ENCODE measurements at places on chromosomes 2 and 18. TPM values are rescaled to one million over a fixed set of nuclear protein-coding genes. Genes with fewer than 3 reads are reported as not detected.

GRCh38 chr2:72150861-72151356 is 3.2 kb upstream of the CYP26B1 start:
- no peak for DNase-seq

- no peak for DNase-seq
Observed at GRCh38 chr2:129482626-129483025, 496.8 kb upstream of the RAB6C start.

TAF4B gene
- total RNA-seq: 5.6 TPM

MYO7B gene
- total RNA-seq: 1,039 TPM

- no peak for DNase-seq
Observed at GRCh38 chr2:100451734-100452133, 18.5 kb upstream of the NMS start.

DNA sequence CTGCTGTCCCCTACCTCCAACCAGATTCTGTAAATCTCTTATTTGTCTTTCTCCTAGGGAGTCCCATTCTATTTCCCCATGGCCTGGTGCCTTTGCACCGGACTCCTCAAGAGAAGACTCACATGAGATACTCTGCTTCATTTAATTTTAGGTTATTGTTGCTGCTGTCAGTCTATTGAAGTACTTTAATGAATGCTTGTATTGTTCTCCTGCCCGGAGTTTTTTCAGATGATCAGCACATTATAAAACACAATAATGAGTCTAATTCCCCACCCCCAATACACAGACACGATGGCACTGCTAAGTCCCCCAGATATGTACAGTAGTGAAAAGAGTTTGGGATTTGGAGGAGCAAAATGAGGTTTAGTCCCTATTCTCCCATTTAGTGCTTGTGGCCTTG is 58.9 kb downstream of the HAUS1 start:
- DNase-seq: no peak

GRCh38 chr2:139155991-139156390 is 375.8 kb upstream of the NXPH2 start:
- DNase-seq: no peak

DNA sequence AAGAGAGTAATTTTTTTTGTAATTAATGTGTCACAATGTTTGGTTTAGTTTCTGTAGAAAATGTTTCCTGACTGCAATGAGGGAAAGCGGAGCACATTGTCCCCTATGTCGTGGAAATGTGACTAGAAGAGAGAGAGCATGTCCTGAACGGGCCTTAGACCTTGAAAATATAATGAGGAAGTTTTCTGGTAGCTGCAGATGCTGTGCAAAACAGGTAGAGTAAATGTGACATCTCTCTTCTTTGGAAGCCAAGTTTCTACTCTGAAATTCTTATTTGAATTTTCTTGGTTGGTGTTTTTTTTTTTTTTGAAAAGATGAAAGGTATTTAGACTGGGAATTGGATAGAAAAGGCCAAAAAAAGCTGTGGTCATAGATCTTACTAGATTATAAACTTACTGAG is 20.0 kb downstream of the RNF138 start:
- no peak for DNase-seq

REG1B gene
- 70.8 TPM for total RNA-seq

ASB18 gene
- not detected for total RNA-seq

GRCh38 chr2:27807476-27807875 is 36.0 kb downstream of the MRPL33 start:
- DNase-seq: peak; percentile 56

DNA sequence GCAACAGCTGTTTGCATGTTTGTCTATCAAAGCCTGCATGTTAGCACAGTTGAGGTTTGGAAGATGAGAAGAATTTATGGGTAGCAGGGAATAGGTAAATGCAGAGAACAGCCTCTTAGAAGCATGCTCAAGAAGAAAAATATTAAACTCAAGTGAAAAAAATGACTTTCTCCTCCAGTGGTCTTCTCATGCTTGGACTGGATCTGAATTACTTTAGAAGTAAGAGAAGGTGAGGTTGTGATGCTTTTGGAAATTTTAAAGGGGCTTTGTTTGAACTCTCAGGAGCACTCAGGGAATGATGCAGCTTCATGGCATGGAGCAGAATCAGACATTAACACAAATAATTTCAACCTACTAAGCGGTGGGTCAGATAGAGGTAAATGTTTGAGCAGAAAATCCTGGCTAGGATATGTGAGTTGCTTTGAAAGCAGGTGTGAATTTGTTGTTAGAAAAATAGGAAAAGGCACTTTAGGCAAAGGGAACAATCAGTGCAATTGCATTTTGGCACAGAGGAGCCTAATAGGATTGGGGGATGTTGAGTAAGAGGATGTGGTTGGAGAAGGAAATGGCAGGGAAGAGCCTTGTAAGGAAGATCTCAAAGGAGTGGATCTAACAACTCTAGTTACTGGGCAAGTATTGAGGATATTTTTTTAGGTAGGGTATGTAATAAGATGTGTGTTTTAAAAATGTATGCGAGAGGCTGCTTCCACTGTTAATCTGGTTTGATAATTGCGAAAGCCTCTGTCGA is 76.3 kb downstream of the DDX1 start:
- no peak for DNase-seq

- DNase-seq: no peak
Observed at GRCh38 chr2:230840301-230840700, 24.4 kb upstream of the ITM2C start.

OXER1 gene
- 25.0 TPM for total RNA-seq

DNA sequence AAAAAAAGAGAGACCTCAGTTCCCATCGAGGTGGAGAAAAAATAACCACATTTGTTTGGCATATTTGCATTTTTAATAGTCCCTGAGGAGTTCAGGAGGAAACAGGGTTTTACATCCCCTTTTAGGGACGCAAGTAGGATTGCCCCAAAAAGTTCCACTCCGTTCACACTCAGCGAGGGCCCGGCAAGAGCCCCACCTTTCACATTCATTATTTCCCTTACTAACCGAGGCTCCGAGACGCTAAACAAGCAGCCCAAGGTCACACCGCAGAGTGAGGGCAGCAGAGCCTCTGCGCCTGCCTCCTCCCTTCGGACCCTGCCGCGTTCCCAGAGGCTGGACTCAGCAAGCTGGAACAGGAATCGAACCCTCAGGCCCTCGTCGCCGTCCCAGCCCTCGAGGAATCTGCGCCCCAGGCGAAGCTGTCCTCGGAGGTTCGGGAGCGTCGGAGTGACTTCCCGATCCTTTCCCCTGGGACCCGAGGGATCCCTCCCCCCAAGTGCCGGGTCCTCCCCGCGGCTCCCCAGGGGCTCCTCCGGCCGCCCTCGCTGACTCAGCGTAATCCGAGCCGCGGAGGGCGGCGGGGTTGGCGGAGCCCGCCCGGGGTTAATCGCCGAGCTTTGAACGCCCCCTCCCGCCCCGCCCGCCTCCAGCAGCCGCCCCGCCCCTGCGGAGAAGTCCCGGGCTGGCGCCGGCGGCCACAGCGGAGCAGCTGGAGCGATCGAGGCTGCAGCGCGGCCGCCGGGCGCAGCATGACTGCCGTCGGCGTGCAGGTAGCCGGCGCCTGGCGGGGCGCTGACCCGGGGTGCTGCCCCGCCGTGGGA is at the start of gene TMEM37:
Gene TMEM37 (plus strand): TSS at position 700 of the 821 bp plus-strand sequence. CDS start 50 bp downstream, at position 750.
- DNase-seq: peak; percentile 81

DNA sequence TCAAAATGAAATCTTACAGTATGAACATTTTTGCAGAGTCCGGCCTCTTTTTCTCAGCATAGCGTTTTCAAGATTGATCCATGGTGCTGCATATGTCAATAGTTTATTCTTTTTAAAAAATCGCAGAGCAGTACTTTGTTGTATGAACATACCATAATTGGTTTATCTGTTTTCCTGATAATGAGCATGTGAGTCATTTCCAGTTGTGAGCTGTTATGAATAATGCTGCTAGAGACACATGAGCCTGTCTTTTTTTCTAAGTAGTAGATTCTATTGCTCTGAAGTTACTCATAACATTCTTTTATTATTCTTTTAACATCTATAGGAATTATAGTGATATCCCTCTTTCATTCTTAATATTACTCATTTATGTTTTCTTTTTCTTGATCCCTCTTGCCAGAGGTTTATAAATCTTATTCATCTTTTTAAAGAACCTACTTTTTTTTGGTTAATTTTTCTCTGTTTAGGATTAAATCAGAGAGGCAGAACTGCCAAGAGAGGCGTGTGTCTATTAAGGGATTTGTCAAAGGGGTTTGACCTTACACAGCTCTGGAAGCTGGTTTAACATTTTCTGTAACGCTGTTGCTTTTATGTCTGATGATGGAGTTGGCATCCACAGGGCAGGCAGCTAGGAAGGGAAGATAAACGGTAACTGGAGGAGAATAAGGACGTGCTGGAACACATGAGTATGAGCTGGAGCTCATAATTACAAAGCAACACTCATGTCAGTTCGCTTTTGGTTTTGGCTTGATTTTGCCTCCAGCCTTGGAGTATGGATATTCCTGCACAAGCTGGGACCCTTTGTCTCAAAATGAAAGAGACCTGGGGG is 47.4 kb downstream of the MGAT5 start:
- DNase-seq: no peak

DNA sequence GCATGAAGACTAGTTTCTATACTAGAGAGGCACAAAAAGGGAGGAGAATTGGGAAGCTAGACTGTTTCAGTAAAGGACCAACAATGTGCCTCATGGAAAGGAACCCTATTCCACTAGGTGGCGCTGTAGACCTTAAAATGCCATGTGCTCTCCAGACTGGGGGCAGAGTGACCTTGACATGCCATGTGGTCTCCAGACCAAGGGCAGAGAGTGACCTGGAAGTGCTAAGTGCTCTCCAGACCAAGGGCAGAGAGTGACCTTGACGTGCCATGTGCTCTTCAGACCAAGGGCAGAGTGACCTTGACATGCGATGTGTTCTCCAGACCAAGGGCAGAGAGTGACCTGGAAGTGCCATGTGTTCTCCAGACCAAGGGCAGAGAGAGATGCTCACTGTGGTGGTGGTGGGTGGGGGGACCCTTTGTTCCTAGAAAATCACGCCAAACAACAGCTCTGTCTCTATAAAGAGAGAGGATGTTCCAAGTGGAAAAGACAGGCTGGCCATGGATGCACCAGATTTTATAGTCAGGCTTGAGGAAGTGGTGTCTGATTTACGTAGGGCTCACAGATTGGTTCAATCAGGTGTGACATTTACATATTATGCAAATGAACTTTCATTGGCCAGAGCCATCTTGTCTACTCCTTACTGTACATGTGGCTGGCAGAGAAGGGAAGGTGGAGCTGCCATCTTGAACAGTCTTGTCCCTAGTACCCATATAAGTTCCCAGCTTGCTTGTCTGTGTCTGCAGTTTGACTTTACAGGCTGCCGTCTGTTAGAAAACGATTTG is 344.0 kb upstream of the DDX18 start:
- no peak for DNase-seq

RPL31 gene
- total RNA-seq: 627 TPM

GRCh38 chr2:62099523-62100175 is 96.3 kb upstream of the B3GNT2 start:
- DNase-seq: no peak

DLX2 gene
- not detected for total RNA-seq

DNA sequence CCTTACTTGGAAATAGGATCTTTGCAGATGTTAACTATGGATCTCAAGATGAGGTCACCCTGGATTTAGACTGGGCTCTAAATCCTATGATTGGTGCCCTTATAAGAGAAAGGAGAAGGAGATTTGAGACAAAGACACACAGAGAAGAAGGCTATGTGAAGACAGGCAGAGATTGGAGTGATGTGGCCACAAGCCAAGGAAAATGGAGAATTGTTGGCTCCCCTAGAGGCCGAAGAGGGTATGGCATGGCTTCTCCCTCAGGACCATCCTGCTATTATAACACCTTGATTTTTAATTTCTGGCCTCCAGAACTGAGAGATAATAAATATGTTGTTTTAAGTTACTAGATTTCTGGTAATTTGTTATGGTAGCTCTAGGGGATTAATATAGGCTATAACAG is 7.6 kb downstream of the CYBRD1 start:
- DNase-seq: peak; percentile 58

SAG gene
- not detected for total RNA-seq
